ENCODE measurements at places on chromosomes 1 and 21.

DNA sequence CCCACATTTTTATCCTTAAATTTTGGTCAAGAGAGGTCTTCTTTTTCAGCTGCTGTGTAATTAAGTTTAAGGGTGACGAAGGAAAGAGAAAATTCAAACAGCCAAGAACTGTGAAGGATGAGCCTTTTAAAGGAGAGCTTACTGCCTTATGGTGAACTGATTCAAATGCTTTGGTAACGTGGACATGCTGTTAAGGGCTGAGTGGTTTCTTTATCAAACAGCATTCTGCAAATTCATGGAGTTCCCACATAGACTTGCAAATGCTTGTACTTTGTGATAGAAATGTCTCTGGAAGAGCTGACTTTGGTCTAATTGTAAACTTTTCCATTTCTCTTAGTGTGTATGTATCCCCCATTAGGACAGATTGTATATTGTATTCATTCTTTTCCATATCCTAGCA is 93.8 kb downstream of the CHD1L start:
- DNase-seq: no peak
- H3K4me3 ChIP-seq: no peak overlapping the region
- no peaks in the 10 kb centered on the region for H3K27me3 ChIP-seq
- H3K4me1 ChIP-seq: peaks cover 15% of the 10 kb centered on the region

GRCh38 chr1:114441332-114441731 is 69.7 kb downstream of the TRIM33 start:
- H3K27ac ChIP-seq: no peak overlapping the region
- no peak overlapping the region for H3K4me3 ChIP-seq
- no peak for DNase-seq
- H3K36me3 ChIP-seq: no peaks in the 10 kb centered on the region

GRCh38 chr1:218478336-218478735 is 133.2 kb downstream of the TGFB2 start:
- no peak overlapping the region for H3K4me3 ChIP-seq
- H3K27ac ChIP-seq: no peak overlapping the region
- no peaks in the 10 kb centered on the region for H3K27me3 ChIP-seq
- no peaks in the 10 kb centered on the region for H3K36me3 ChIP-seq
- no peak for DNase-seq

DNA sequence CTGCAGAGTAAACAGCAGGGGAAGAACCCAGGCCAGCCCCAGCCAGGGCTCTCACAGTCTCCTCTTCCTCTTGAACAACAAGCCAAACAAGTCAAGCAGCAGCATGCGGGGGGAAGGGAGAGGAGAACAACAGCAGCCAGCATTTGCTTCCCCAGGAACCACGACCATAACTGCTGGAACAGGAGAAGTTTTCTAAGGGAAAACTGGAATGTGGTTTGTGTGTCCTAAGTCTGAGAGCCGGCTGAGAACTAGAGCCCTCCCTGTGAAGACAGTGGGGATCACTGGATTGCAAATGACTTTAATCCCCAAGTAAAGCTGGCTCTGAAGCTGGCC is 48.2 kb downstream of the COQ8A start:
- no peak overlapping the region for H3K4me3 ChIP-seq
- no peaks in the 10 kb centered on the region for H3K27me3 ChIP-seq
- no peaks in the 10 kb centered on the region for H3K36me3 ChIP-seq
- peaks cover 21% of the 10 kb centered on the region for H3K4me1 ChIP-seq

GRCh38 chr1:208374391-208374941 is 130.3 kb upstream of the PLXNA2 start:
- no peaks in the 10 kb centered on the region for H3K27me3 ChIP-seq
- no peak overlapping the region for H3K4me3 ChIP-seq
- no peaks in the 10 kb centered on the region for H3K36me3 ChIP-seq
- peaks cover 12% of the 10 kb centered on the region for H3K4me1 ChIP-seq

- no peaks in the 10 kb centered on the region for H3K4me1 ChIP-seq
- H3K27ac ChIP-seq: no peak overlapping the region
- H3K27me3 ChIP-seq: no peaks in the 10 kb centered on the region
- H3K4me3 ChIP-seq: no peak overlapping the region
- DNase-seq: no peak
- H3K36me3 ChIP-seq: no peaks in the 10 kb centered on the region
These were observed 13.0 kb downstream of the MRAP start for GRCh38 chr21:32311621-32312020.

DNA sequence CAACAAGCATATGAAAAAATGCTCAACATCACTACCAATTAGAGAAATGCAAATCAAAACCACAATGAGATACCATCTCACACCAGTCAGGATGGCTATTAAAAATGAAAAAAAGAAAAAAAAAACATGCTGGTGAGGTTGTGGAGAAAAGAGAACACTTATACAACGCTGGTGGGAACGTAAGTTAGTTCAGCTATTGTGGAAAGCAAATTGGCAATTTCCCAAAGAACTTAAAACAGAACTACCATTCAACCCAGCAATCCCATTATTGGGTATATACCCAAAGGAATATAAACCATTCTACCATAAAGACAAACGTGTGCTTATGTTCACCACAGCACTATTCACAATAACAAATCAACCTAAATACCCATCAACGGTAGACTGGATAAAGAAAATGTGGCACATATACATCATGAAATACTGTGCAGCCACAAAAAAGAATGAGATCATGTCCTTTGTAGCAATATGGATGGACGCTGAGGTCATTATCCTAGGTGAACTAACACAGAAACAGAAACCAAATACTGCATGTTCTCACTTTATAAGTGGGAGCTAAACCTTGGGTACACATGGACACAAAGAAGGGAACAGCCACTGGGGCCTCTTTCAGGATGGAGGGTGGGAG is 49.5 kb downstream of the LYST start:
- no peak overlapping the region for H3K27ac ChIP-seq
- H3K27me3 ChIP-seq: no peaks in the 10 kb centered on the region
- H3K4me1 ChIP-seq: peaks cover 26% of the 10 kb centered on the region
- no peaks in the 10 kb centered on the region for H3K36me3 ChIP-seq
- H3K4me3 ChIP-seq: no peak overlapping the region
- DNase-seq: no peak

DNA sequence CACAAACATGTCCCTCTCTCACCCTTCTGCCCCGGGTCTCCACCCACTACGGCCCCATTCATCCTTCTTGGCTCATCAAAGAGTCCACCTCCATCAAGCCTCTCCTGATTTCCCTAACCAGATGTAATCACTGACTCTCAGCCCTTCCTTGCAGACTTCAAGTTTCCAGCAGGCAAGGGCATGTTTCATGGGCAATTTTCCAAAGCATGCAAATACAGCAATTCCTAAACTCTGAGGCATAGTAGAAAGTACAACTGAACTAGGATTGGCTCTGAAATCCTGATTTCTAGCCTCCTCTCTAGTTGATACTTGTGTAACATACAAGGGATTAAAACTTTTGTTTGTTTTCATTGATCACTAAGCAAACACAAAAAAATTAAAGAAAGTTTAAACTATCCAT is 109.1 kb upstream of the GADD45A start:
- H3K4me3 ChIP-seq: no peak overlapping the region
- DNase-seq: no peak
- no peaks in the 10 kb centered on the region for H3K4me1 ChIP-seq

DNA sequence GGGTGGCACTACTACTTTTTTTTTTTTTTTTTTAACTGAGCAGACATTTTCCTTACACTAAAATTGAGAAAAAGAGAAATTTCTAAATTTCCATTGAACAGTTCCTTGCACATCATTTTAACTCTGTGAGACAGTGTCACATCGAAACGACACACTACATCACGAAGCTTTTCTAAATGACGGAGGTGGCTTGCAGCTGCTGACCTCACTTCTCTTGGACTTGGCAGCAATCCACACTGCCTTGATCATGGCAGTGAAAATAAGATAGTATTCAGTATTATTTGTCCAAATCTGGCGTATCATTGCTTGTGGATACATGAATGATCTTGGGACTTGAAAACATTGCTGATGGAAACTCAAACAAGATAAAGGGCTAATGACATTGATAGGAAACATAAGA is 80.3 kb upstream of the CYYR1 start:
- H3K36me3 ChIP-seq: no peaks in the 10 kb centered on the region
- H3K27ac ChIP-seq: no peak overlapping the region
- no peaks in the 10 kb centered on the region for H3K4me1 ChIP-seq

GRCh38 chr1:211559222-211560010 is 19.5 kb downstream of the SLC30A1 start:
- no peaks in the 10 kb centered on the region for H3K4me1 ChIP-seq
- H3K4me3 ChIP-seq: no peak overlapping the region
- H3K27ac ChIP-seq: no peak overlapping the region
- no peaks in the 10 kb centered on the region for H3K36me3 ChIP-seq
- DNase-seq: no peak

GRCh38 chr1:226700861-226701260 is 38.2 kb downstream of the ITPKB start:
- no peaks in the 10 kb centered on the region for H3K4me1 ChIP-seq
- no peak overlapping the region for H3K4me3 ChIP-seq
- H3K27me3 ChIP-seq: peaks cover 11% of the 10 kb centered on the region
- DNase-seq: no peak
- H3K36me3 ChIP-seq: no peaks in the 10 kb centered on the region

GRCh38 chr1:12282142-12282541 is 52.3 kb downstream of the VPS13D start:
- no peaks in the 10 kb centered on the region for H3K36me3 ChIP-seq
- no peak for DNase-seq
- H3K4me3 ChIP-seq: no peak overlapping the region
- H3K27me3 ChIP-seq: no peaks in the 10 kb centered on the region

GRCh38 chr1:39684313-39684664 is 6.9 kb downstream of the HPCAL4 start:
- no peak for DNase-seq
- H3K4me3 ChIP-seq: no peak overlapping the region
- no peak overlapping the region for H3K27ac ChIP-seq
- H3K27me3 ChIP-seq: peaks cover 100% of the 10 kb centered on the region
- H3K4me1 ChIP-seq: no peaks in the 10 kb centered on the region

GRCh38 chr1:41317361-41317760 is 43.9 kb upstream of the FOXO6 start:
- H3K27me3 ChIP-seq: no peaks in the 10 kb centered on the region
- H3K36me3 ChIP-seq: no peaks in the 10 kb centered on the region
- no peak overlapping the region for H3K4me3 ChIP-seq
- DNase-seq: no peak
- H3K27ac ChIP-seq: no peak overlapping the region

GRCh38 chr1:60035921-60036320 is 37.6 kb downstream of the C1orf87 start:
- no peak overlapping the region for H3K27ac ChIP-seq
- no peak overlapping the region for H3K4me3 ChIP-seq
- DNase-seq: no peak
- H3K4me1 ChIP-seq: no peaks in the 10 kb centered on the region
- no peaks in the 10 kb centered on the region for H3K36me3 ChIP-seq

DNA sequence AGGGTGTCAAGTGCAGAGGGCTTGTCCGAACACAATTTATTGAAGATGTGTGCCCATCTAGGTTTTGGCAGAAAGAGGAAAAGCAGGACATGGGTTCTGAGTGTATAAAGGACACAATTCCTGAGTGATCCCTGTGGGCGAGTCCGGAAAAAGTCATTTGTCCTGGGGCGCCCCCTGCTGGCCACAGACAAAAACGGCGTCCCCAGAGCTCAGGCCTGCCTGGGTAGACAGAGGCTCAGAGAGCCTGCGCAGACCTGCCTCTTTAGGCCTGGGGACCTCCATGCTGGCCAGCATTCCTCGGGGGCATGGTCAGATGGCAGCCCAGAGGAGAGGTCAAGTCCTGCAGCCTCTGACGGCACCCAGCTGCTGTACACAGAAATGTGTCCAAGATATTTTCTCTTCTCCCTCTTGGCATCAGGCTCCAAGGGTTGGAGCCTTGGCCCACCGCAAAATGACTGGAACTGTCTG is 65.5 kb upstream of the LRP8 start:
- H3K4me1 ChIP-seq: peaks cover 10% of the 10 kb centered on the region
- no peaks in the 10 kb centered on the region for H3K36me3 ChIP-seq
- DNase-seq: peak; percentile 87
- no peak overlapping the region for H3K27ac ChIP-seq

- no peak overlapping the region for H3K4me3 ChIP-seq
- peaks cover 26% of the 10 kb centered on the region for H3K27me3 ChIP-seq
- peak; percentile 91 for DNase-seq
- H3K36me3 ChIP-seq: no peaks in the 10 kb centered on the region
- no peak overlapping the region for H3K27ac ChIP-seq
These were observed 12.7 kb downstream of the EFNA3 start for GRCh38 chr1:155091071-155092051.

- no peaks in the 10 kb centered on the region for H3K27me3 ChIP-seq
- no peak overlapping the region for H3K27ac ChIP-seq
- H3K4me1 ChIP-seq: no peaks in the 10 kb centered on the region
- no peak overlapping the region for H3K4me3 ChIP-seq
- no peaks in the 10 kb centered on the region for H3K36me3 ChIP-seq
- DNase-seq: no peak
These were observed 20.6 kb upstream of the ENO1 start for GRCh38 chr1:8899046-8899445.

- H3K36me3 ChIP-seq: no peaks in the 10 kb centered on the region
- DNase-seq: peak; percentile 41
- H3K4me3 ChIP-seq: no peak overlapping the region
- H3K4me1 ChIP-seq: peaks cover 30% of the 10 kb centered on the region
- H3K27me3 ChIP-seq: no peaks in the 10 kb centered on the region
These were observed 84.3 kb upstream of the VAV3 start for GRCh38 chr1:108049178-108049819.

GRCh38 chr1:74517599-74518051 is 5.2 kb upstream of the LRRC53 start:
- DNase-seq: no peak
- no peak overlapping the region for H3K27ac ChIP-seq
- no peaks in the 10 kb centered on the region for H3K27me3 ChIP-seq
- no peak overlapping the region for H3K4me3 ChIP-seq

- H3K4me3 ChIP-seq: peak overlapping the region; percentile 21
- H3K27me3 ChIP-seq: peaks cover 49% of the 10 kb centered on the region
- no peaks in the 10 kb centered on the region for H3K36me3 ChIP-seq
- DNase-seq: no peak
These were observed 409 bp upstream of the HIVEP3 start for GRCh38 chr1:41919131-41919530.

DNA sequence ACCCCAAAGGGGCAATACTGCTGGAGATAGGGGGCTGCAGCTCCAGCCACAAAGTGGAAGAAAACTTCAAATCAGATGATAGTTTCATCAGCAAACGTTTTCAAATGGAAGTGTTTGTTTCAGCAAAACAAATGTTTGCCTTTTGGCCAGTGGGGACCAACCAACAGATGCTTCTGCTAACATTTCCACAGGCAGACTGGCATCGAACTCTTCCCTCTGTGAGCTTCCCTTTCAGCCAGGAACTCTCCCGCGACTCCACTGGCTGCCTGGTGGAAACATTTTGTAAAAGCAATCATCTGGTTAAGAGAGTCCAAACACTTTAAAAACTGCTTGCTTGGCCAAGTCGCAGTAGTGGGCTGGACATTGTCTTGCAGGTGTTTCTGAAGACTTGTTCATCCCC is 30.7 kb downstream of the CENPF start:
- no peak for DNase-seq
- peaks cover 58% of the 10 kb centered on the region for H3K36me3 ChIP-seq
- H3K27ac ChIP-seq: no peak overlapping the region
